ENCODE measurements at places on chromosomes 11 and 22. TPM values are rescaled to one million over a fixed set of nuclear protein-coding genes. Genes with fewer than 3 reads are reported as not detected.

DNA sequence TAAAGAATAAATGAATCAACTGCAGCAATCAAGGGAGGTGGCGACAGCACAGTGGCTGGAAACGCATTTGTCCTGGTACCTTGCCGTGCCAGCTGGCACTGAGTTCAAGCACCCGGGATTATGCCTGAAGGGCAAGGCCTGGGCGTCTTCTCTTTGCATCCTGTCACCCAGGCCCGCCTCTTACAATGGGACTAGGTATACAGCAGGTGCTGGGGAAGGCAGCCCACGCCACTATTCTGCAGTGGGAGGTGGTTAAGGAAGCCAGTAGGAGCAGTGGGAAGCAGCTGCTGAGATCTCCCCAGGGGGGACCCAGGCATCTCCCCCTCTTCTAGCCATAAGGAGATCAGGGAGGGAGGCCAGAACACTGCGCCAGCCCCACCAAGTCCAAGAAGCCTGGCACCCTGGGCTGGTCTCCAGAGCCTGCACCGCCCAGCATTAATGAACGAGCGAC lies 15.3 kb upstream of the BAIAP2L2 start:
- no peak for DNase-seq

Gene OR8G5
- not detected for total RNA-seq

DNA sequence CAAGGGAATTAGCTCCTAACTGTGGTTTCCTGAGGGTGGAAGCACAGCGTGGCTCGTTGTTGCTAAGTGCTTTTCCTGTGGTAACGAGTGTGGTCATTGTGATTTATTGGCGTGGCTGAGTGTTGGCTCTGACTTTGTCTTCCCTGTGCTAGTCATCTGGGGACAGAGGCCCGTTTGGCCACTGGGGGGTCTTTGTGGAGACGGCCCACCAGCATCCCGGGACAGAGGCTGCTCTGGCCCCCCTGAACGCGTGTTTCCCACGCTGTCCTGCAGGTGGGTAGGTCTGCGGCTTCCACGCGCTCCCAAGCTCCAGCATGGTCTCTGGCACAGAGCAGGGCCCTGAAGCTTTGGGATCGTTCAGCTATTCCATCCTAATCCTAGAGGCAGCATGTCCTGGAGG lies 1040.0 kb downstream of the TBC1D22A start:
- DNase-seq = no peak

Gene ADAMTS8
- total RNA-seq = 53.0 TPM

Gene PATE2
- total RNA-seq = not detected
